Amniotic epithelial cell (primary cell): ENCODE measurements at places on chromosomes 2 and 18.
A peak's percentile ranks its signal among the peaks of the same experiment; 100 is the strongest.

DNA sequence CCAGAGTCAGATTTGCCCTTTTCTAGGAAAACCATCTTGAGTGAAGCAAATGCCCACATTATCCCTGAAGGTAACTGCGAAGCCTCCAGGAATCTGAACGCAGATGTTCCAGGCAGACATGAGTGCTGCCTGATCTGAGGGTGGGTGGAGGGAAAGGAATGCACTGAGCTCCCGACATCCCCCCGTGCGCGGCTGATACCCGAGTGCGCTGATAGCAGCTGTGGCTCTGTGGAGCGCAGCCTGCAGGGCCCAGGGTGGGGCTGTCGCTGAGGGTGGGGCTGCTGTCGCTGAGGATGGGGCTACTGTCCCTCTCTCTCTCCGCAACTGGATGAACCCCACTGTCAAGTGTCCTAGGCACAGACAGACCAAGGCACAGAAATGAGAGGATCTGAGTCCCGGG is 82.4 kb downstream of the GFPT1 start:
- DNase-seq = no peak

- no peak for DNase-seq
Observed at GRCh38 chr2:66301022-66301766, 133.7 kb upstream of the MEIS1 start.

DNA sequence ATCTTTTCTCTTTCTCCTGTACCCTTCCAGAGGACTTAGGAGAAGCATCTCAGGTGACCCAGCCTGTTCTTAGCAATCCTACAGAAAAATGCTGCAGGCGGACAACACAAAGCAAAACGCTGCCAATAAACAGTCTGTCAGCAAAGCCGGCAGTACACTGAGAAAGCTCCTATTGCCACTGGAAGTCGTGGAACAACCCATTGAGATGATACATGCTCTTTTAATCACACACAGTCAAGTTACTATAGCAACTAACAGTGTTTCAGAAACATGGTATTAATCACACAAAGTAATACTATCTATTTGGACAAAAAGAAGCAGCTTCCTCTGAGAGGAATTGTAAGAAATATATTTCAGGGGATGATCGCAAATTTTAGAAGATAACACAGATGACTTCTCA is 10.5 kb downstream of the CTLA4 start:
- peak; percentile 4 for DNase-seq

GRCh38 chr18:34493566-34494358 is 216.3 kb upstream of the DTNA start:
- DNase-seq = peak; percentile 6

GRCh38 chr2:135607561-135607960 is 76.3 kb downstream of the R3HDM1 start:
- peak; percentile 49 for DNase-seq

GRCh38 chr2:100560216-100560830 is 2.5 kb upstream of the PDCL3 start:
- no peak for DNase-seq

GRCh38 chr2:656676-657075 is 20.5 kb downstream of the TMEM18 start:
- DNase-seq = no peak

GRCh38 chr2:96591494-96591893 is 46.6 kb downstream of the KANSL3 start:
- DNase-seq = no peak

GRCh38 chr2:196046123-196046917 is 22.3 kb downstream of the DNAH7 start:
- no peak for DNase-seq

GRCh38 chr2:54858021-54858681 is 134.7 kb downstream of the EML6 start:
- peak; percentile 41 for DNase-seq

- DNase-seq = no peak
Observed at GRCh38 chr2:216881411-216881810, 21.5 kb upstream of the TNP1 start.

- DNase-seq = peak; percentile 29
Observed at GRCh38 chr2:85012431-85012830, 41.5 kb downstream of the KCMF1 start.

- no peak for DNase-seq
Observed at GRCh38 chr18:7839548-7839947, 272.4 kb downstream of the PTPRM start.

DNA sequence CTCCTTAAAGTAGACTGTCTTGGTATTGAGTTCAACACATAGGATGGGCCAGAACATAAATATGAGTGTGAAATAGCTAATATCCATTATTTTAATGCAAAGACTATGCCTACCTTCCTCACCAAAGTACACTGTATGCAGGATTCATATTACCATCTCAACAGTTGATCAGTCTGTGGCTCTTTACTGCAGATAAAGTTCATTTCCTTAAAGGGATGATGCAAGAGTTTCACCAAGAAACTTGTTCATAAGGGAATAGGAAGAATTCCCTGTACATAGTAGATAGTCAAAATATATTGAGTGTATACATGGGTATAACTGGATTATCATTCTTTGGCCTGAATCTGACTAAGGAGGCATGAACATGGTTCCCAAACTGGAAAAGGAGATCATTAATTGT is 35.0 kb downstream of the MARS2 start:
- no peak for DNase-seq

GRCh38 chr2:228474466-228474865 is 293.0 kb upstream of the SPHKAP start:
- DNase-seq = peak; percentile 6

DNA sequence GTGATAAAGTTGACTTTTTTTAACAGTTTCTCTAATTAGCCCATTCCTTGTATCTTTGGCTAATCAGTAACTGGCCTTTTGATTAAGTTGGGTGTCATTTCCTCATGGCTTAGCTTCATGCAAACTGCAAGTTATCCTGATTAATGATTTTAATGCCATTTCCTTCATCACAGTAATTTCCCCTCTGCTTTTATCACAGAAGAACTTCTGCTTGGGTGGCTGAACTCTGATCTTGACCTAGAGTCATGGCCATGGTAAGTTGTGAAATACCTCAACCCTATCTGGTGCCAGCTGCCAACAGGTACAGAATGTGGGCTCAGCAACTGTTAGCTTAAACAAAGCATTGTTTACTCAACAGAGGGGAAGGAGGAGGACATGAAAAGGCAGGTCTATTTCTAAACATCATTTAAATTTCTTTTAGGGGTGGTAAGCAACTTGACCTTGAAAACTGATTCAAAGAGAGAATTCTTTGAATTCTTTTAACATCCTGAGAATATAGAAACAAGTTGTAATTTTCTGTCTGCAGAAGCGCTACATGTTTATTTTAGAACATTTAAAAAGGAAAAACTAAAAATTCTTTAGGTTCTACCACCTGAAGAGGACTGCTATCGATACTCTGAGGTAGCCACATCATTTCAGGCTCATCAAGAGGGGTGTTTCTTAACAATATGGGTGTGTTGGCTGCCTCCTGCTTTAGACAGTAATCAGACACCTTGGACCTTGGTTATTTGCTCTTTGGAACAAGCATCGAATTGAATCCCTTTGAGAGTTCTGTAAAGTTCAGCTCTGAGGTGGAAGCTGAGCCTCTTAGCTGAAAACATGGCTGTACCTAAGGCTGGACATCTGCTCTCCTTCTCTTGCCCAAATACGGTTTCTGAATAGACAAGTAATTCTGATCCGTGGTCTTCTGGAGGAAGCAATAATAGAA is 39.7 kb downstream of the ANXA4 start:
- DNase-seq = peak; percentile 69

DNA sequence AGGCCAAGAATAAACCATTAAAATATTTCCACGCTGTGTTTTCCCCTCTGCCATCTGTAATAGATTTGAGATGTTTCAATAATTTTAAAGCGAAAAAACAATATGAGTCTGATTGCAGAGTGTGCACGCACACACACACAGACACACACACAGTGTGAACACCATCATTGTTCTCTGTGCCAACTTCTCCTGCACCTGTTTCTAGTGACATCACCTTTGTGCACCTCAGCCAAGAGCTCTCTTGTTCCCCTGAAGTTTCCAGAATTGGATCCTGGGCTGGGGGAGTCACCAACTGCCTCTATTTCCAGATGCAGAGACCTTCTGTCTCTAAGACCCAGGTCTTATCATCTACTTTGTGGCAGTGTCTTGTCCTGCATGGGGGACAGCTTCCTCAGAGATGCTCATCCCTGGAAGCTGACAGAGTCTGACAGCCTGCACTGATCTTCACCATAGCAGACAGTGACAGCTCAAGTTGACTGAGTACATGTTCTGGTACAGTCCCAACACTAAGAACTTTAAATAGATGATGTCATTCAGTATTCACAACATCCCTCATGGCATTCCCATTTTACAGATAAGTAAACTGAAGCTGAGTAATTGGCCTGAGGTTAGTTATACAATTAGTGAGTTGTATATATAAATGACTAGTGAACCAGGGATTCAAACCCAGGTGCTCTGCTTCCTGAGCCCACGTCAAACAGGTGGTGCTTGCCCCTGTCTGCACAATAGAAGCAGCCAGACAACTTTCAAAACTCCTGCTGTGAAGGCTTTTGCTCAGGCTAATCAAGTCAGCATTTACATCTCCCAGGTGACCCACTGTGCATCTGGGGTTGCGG is 39.4 kb downstream of the ACOXL start:
- peak; percentile 1 for DNase-seq

DNA sequence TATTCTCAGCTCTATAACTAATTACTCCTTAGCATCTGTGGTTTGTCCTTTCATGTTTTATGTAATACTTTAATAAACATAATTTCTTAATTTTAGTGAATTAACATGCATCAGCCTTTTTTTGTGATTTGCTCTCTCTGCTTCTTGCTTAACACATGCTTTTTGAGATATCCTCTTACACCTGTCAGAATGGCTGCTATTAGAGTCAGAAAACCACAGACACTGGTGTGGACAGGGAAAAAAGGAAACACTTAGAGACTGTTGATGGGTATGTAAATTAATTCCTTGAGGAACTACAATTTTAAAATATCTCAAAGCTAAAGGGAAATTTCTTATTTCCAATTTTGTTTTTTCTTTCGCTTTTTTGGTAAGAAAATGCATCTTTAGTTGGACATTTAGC is 549.0 kb downstream of the ZNF804A start:
- no peak for DNase-seq

- peak; percentile 2 for DNase-seq
Observed at GRCh38 chr2:158187908-158188307, 86.2 kb downstream of the UPP2 start.

DNA sequence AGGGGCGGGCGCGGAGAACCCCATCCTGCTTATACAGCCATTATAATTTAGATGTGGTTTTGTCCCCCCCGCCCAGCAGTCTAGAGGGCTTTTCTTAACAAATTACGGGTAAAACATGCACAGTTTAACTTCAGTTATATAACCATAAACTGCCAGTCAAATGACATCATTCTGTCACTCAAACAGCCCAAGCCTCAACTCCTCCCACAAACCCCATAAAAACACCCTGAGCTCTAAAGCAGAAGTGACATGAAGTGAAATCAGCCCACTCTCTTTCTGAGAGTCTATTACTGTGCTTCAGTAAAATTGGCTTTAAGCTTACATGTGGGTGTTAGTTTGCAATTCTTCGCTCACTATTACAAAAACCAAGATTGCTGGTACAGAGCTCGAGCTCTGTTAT is 705.1 kb upstream of the GCFC2 start:
- DNase-seq = no peak

GRCh38 chr2:71935262-71935848 is 212.3 kb downstream of the CYP26B1 start:
- no peak for DNase-seq

- DNase-seq = peak; percentile 46
Observed at GRCh38 chr2:62475172-62476011, 30.6 kb downstream of the TMEM17 start.

GRCh38 chr2:237291138-237291792 is 122.7 kb downstream of the COL6A3 start:
- peak; percentile 99 for DNase-seq

- DNase-seq = no peak
Observed at GRCh38 chr2:203490391-203490790, 44.7 kb downstream of the RAPH1 start.

DNA sequence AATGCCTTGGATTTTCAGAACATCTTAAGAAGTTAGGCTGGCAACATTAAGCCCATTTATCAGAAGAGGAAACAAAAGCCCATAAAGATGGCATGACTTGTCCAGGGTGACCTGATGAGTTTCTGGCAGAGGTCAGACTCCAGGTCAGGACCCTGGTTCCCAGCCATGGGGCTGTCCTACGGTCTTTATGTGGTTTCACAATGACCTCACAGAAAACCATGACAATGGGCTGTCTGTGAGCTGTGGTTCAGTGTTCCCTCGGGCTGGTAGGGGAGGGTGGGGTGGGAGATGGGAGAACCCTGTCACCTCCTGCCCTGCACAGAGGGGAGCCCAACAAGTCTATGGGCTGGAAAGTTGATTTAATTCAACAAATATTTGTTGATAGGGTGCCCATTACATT is 101.8 kb downstream of the LOXHD1 start:
- DNase-seq = no peak

DNA sequence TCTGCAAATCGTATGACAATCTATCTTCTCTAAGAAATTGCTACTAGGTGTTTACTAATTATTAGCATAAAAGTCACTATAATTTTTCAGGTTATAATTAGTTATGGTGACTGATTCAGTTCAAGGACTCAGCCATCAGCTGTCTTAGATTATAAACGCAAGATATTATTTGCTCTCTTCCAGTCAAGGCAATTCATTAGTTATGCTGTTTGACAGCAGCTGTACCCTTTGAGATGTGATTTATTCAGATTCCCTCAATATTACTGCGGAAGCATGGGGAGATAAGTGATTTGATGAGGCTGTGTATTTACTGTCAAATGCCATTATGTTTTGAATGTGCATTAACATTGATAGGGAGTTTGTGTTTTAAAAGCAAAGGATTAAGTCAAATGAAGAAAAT is 558.9 kb upstream of the FSIP2 start:
- DNase-seq = no peak

- no peak for DNase-seq
Observed at GRCh38 chr2:219090436-219091299, 29.9 kb upstream of the IHH start.

DNA sequence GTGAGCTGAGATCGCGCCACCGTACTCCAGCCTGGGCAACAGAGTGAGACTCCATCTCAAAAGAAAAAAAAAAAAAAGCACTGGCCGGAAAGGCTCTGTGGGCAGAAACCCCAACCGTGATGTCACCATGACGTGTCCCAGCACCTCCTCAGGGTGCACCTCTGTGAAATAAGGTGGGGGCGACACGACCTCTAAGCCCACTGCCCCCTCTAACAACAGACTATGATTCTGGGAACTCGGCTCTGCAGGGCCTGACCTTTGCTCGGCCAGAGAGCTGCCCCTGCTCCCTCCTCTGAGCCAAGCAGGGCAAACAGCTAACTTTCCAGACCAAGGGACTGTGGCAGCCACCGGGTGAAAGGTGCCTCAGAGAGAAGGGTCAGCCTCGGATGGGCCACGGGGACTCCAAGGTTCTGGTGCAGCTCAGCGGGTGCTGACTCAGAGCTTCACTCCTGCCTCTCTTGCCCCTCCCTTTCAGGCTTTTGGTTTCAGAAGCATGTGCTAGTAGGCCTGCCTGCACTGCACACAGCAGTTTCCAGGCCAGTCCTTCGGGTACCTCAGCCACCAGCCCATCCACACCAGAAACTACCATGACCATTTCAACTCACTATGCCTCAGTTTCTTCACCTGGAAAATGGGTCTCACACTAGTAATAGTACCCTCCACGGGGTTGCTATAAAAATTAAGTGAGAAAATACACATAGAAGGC is 8.0 kb downstream of the TMBIM1 start:
- DNase-seq = peak; percentile 82
